ENCODE measurements at places on chromosomes 3 and 15.

GRCh38 chr15:59847968-59848367 lies 156.1 kb upstream of the FOXB1 start:
- no peak for DNase-seq

GRCh38 chr3:6522191-6522590 lies 338.7 kb upstream of the GRM7 start:
- no peak for DNase-seq

GRCh38 chr15:59104912-59105732 lies at the start of gene CCNB2:
TSS of gene CCNB2 (plus strand) at chr15:59105146. CDS start at chr15:59105269, 123 bp downstream.
- DNase-seq: peak; percentile 93

- no peak for DNase-seq
Observed at GRCh38 chr3:11452312-11452711, 180.1 kb downstream of the ATG7 start.

DNA sequence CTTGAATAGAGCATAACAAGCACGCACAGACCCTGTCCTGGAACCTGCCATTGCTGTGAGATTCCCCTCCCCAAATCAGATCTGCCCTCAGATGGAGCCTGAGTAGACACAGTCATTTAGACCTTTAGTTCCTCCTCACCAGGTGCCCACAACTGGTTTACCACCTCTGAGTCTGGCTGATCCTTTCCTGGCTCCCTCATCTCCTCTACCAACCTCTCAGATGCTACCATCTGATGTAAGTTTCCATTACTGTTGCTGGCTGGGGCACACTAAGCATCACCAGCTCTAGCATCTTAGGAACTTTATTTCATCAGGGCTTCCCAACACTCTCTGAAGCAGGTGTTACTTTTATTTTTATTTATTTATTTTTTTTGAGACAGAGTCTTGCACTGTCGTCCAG lies 288.3 kb downstream of the TLE3 start:
- no peak for DNase-seq

DNA sequence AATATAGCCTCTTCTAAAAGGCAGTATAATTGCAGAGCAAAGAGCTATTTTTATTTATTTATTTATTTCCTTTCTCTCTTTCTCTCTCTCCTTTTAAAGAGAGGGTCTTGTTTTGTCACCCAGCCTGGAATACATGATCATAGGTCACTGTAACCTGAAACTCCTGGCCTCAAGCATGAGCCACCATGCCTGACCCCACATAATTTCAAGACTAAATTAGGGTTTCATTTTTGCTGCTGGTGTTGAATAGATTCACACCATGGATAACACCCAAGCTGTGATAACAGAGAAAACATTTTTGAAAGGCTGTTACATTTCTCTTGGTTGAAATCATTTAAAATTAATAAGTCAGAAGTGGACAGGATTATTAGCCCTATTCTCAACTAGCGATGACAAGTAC lies 131.6 kb downstream of the LEKR1 start:
- no peak for DNase-seq

- DNase-seq: no peak
Observed at GRCh38 chr3:157475921-157476414, 27.2 kb downstream of the VEPH1 start.

DNA sequence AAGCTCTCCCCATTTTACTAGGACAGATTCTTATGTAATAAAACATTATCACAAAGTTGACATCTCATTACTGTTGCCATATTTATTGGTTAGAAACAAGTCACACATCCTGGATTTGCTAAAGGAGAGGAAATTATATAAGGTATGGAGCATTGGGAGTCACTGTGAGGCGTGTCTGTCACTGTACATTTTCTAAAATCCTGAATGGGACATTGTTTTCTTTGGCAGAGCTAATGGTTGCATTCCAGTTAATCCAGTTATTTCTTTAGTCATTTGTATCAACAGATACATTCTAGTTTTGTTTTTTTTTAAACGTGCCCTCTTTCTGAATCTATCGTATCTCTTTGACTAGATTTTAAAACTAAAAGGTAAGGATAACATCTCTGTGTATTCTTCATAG lies 70.2 kb upstream of the MITF start:
- DNase-seq: no peak

GRCh38 chr3:97952872-97953271 lies 19.4 kb downstream of the RIOX2 start:
- DNase-seq: no peak

DNA sequence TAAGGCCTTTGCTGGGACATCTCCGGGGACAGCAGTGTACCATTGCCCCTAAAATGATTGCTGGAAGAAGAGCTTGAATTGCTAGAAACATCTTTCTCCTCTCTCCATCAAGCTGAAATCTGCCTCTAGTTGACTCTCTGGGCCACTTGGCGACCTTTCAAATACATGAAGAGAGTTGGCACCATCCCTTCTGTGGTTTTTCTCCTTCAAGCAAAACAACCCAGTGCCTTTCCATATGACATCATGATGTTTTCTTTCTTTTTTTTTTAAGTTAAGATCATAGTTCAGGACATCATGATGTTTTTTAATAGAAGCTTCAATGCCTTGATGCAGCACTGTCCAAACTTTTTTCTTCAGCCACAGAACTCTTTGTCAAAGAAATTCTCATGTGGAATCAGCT lies 144.0 kb upstream of the PTPRG start:
- DNase-seq: no peak

- no peak for DNase-seq
Observed at GRCh38 chr15:100279446-100279845, 62.3 kb downstream of the ADAMTS17 start.

- no peak for DNase-seq
Observed at GRCh38 chr15:31329640-31330010, 3.0 kb downstream of the KLF13 start.

GRCh38 chr3:136604961-136605360 lies 147.2 kb downstream of the STAG1 start:
- DNase-seq: no peak

- no peak for DNase-seq
Observed at GRCh38 chr3:108117241-108117775, 26.5 kb upstream of the CD47 start.

- peak; percentile 54 for DNase-seq
Observed at GRCh38 chr15:66251065-66251789, 2.3 kb downstream of the MEGF11 start.

GRCh38 chr15:43931790-43932435 lies 105.1 kb downstream of the WDR76 start:
- no peak for DNase-seq

- DNase-seq: no peak
Observed at GRCh38 chr15:82972990-82973389, 13.0 kb upstream of the RAMAC start.

GRCh38 chr15:75758071-75758872 lies 45.6 kb upstream of the CSPG4 start:
- peak; percentile 94 for DNase-seq

- no peak for DNase-seq
Observed at GRCh38 chr15:90981681-90982080, 12.7 kb downstream of the PRC1 start.

GRCh38 chr15:65682404-65682911 lies 60.7 kb downstream of the SLC24A1 start:
- DNase-seq: no peak

- DNase-seq: peak; percentile 22
Observed at GRCh38 chr3:23619705-23620637, 185.8 kb upstream of the UBE2E1 start.

GRCh38 chr3:20683910-20684309 lies 497.9 kb upstream of the SGO1 start:
- no peak for DNase-seq

- no peak for DNase-seq
Observed at GRCh38 chr15:60844511-60845174, 365.7 kb upstream of the ICE2 start.

DNA sequence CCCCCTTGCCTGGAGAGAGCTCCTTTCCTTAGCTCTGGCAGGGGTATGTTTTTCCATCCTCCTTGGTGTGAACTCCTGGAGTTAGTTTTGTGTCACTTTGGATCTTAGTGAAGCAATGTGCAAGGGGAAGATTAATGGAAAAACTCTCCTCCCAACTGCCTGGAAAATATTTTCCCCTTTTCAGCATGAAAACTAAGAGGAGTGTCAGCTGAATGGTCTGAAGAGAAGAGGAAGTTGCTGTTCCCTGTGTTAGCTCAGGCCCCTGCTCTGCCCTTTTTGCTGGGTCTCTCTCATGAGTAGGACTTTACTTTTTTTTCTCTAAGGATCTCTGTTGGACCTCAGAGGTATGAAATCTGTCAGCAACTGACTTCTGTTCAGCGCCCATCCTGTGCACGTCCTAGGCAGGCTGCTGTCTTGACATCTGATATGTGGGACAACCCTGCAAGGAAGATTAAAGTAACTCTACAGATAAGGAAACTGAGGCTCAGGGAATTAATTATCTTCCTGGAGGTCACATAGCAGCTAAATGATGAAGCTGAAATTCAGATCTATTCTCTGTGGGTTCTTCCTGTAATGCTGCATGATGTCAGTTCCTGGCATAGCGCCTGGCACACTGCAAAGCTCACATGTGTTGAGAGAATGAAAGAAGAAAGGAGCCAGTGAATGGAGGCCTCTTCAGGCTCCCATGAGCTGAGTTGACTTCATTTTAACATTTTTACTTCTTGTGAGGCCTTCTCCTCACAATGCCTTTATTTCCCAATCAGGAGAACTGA lies 109.7 kb upstream of the GALNT15 start:
- no peak for DNase-seq

DNA sequence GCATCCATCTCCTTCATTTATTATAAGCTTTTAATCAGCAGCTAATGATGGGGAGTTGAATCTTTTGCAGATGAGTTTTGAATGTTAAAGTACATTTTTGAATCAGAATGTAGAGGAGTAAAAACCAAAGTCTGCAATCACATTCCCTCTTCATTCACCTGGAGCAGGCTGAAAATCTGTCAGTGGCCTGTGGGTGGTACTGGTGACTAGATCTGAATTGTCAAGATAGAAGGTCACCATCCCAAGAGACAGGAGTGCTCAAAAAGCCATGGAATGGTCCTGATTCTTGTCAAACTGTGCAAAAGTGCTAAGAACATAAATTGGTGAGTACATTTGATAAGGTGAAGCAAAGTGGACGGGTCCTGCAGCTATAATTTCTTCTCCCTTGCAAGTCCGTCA lies 881.3 kb upstream of the NR2F2 start:
- DNase-seq: no peak

GRCh38 chr3:167739190-167739810 lies 3.8 kb downstream of the SERPINI1 start:
- DNase-seq: no peak

DNA sequence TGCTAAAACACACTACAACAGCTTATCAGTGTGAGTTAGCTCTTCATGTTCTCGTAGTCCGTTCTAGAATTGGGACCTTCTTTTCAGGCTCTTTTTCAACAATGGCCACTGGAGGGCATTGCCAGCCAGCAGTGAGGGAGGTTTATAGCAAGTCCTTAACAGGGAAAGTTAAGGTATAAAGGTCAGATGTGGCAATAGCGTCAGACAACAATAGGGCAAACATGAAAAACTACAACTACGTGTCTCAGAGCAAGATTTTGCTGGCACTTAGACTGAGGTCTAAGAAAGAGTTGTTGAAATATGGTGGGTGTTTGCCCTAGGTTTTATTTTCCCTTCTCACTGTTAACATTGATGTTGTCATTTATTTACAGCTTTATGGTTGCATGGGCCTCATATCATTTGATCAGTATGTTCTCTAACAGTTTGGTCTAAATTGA lies 161.4 kb downstream of the GMNC start:
- no peak for DNase-seq

Measured in H7 (cell line).